ENCODE measurements at places on chromosomes 16 and 17.

DNA sequence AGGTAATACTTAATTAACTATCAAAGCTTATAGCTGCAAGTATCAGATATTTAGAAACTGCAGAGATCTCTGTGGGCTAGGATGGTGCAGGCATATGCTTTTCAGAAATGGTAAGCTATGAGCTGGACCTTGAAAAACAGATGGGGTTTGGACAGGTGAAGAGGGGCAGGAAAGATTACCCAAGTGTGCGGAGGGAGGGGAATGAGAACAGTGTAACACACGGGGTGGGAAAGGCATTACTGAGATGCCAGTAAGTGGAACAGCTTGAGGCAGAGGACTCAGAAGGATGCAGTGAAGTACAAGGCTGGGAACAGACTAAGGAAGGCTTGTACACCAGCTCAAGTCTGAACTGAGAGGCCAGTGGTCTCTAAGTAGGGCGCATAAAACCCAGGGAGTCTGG lies 22.1 kb upstream of the EVPL start:
- no peak for DNase-seq

DNA sequence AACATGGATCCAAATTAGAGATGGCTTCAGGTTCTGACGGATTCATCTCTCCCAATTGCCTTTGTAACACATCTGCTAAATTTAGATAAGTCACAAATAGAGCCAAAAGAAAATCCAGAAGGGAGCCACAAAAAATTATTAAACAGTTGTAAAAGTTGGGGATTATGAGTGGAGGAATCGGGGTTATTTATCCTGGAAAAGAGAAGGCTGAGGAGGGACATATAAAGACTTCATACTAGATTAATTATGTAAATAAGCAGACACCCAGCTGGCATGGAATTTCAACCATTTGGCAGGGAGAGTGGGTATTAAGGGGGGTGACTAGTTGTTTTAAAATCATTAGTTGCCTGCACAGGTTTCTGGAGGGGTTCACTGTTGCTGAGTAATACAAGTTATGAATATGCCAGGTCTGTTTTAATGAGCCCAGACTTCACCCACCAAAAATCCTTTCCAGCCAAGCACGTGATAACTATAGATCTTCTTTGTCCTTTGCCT lies 89.6 kb downstream of the CDH13 start:
- no peak for DNase-seq

GRCh38 chr16:81261049-81261648 lies 22.7 kb downstream of the BCO1 start:
- no peak for DNase-seq

DNA sequence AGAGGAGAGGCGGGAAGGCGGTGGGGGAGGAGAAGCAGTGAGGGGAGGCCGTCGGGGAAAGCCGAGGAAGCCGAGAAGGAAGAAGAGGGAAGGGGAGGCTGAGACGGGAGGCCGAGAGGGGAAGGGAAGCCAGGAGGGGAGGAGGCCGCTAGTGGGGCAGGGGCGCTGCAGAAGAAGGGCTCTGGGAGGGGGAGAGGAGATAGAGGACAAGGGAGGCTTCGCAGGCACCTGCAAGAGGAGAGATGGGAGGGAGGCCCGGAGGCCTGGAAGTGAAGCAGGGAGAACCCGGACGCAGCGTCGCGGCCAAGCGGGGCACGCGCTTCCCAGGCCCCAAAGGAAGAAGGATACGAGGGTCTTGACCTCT lies 2.3 kb downstream of the C17orf58 start:
- DNase-seq = no peak

DNA sequence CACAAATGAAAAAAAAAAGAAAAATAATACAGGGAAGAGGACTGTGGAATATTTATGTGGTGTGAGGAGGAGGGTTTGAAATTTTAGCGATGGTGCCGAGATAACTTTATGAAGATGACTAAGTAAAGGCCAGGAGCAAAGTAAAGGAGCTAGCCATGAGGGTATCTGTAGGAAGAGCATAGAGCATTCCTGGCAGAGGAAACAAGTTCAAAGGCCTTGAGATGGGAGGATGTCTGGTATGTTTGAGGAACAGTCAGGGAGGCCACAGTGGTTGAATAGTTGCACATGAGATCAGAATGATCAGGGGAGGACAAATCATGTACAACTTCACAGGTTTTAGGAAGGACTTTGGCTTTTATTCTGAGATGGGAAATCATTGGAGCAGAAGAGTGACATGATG lies 4.2 kb downstream of the CYB5B start:
- DNase-seq = no peak

DNA sequence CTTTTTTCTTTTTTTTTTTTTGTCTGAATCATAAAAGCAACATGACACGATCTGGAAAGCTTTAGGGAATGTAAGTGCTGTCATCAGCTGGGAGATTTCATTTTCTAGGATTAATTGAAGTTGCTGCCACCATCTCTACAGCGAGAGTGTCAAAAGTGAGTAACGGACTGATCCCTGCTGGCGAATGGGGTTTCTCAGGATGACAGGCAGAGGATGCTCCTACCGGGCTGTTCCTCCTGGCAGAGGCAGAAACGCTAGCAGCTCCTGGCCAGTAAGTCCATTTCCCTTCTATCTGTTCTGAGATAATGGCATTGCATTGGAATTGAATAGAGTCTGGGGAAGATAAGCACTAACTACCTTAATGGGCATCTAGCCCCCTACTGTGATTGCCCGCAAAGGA lies 80.5 kb upstream of the KIFC3 start:
- DNase-seq = no peak

DNA sequence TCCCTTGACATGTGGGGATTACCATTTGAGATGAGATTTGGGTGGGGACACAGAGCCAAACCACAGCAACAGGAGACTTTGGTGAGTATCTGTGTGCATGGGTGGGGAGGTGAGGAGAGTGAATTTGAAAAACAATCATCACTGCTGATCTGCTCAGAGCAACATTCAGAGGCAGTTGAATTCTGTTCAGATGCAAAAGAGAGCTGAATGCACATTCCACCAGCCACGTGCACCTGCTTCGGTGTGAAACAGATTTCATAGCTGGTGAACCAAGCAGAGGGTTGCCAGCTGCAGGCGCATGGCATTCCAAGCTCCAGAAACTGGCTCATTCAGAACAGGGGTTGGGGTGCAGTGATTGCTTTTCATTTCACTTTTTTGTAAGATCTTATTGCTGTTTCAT lies 233.1 kb upstream of the FOXF1 start:
- DNase-seq = no peak

GRCh38 chr17:9006175-9006767 lies 15.0 kb upstream of the NTN1 start:
- DNase-seq = no peak

DNA sequence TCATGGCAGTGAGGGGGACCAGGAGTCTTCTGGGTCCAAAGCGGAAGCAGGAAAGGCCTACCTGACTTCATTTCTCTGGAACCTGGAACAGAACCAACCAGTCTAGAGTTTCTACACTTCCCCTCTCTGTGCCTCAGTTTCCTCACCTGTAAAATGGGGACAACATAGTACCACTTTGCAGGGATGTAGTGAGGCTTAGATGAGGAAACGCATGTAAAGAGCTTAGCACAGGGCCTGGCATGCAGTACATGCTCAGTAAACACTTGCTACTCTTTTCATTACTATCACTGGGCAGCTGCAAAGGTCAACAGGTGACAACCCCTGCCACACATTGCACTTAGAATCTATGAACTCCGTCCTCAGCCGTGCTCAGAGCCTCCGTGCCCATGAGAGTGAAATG lies 24.2 kb downstream of the MYO15A start:
- DNase-seq = no peak

- no peak for DNase-seq
Observed at GRCh38 chr17:74404218-74404617, 27.7 kb upstream of the GPRC5C start.

DNA sequence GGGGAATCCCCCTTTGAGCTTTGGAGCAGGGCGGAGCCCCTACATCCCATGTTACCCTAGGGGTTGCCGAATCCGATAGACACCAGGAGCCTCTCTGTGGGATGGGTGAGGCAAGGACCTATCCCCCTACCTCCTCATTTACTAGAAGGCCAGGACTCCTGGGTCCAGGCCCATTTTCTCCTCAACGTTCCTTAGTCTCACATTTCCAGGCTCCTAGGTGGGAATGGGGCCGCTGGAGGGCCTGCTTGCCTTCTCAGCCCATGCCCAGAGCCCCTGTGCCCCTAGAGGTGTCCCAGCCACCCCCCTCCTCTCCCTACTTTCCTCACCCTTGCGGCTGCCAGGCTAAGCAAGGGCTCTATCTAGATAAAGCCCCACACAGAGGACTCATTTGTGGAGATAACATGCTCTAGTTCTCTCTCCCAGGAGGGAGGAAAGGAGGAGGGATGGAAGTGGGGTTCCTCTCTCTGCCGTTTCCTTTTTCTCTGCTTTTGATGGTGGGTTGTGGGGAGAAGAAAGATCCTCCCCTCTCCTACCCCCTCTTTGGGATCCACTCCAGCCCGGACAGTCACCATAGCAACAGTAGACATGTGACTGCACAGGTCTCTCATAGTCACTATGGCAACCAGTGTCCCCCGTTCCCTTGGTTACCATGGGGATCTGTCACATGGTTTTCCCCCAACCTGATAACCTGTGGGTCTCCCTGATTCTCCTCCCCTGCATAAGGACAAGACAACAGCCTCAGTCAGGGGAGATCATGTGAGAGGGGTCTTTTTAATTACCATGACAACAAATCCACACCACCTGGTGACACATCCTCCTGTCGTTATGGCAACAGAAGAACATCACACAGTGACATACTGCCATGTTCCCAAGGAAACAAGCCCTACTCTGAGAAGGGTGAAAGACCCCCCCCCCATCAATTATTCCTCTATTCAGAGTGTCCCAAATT lies 5.2 kb downstream of the CACNA1G start:
- DNase-seq = no peak

DNA sequence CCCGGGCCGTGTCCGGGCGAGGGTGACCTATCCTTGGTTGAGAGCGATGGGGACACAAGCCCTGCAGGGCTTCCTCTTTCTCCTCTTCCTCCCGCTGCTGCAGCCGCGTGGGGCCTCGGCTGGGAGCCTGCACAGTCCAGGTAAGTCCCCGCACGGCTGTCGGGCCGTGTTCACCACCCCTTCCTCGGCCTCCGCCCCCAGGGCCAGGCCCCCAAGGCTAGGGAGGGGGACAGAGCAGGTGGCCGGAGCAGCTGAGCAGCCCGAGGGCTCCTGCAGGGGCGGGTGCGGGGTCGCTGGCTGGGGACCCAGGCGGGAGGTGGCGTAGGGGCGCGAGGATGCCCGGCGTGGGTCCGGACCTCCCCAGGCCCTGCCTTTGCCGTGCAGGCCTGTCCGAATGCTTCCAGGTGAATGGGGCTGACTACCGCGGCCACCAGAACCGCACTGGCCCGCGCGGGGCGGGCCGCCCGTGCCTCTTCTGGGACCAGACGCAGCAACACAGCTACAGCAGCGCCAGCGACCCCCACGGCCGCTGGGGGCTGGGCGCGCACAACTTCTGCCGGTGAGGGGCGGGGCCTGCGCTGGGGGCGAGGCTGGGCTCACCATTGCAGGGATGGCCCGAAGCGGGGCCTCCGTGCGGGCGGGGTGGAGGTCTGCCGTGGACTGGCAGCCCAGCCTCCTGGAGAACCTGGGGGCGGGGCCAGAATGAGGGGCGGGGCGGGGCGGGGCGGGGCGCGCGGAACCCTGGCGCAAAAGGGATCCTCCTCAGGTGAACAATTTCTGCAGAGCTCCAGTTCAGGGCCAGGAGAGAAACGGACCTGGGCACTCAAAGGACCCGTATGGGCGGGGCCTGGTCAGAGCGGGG lies 631 bp downstream of the KREMEN2 start:
- no peak for DNase-seq

- DNase-seq = no peak
Observed at GRCh38 chr17:2380226-2380922, 20.5 kb downstream of the MNT start.

DNA sequence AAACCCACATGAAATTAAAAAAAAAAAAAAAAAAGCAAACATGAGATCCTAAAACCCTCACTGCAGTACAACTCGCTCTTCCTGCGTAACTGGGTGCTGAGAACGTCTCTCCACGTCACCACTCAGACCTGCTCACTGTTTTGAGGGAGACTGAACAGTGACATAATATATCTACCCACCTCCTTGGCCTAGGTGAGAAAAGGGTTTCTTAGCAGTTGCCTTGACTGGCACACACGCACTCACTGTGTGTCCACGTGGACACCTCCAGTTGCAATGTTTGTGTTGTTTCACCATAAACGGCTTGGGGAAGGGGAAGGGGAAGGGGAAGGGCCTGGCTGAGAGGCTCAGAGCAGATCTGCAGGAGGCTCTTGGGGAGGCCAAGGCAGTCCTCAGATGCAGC lies 32.0 kb downstream of the FANCA start:
- DNase-seq = no peak

DNA sequence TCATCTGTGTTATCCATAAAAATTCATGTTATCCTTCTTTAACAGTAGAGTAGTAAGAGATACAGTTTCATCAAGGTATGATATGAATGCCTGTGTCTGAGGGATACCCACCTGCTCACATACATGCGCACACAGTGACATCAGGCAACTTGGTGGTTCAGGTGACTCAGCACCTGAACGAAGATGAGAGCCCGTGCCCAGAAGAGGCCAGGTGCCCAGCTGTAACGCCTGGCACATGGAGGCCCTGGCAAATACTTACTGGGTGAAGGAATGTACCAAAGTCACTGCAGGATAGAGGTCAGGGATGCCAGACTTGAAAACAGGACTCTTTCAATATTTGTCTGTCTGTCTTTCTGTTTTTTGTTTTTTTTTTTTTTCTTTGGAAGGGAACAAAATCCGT lies 72.6 kb upstream of the LGALS9 start:
- DNase-seq = no peak

GRCh38 chr16:88298833-88299745 lies 83.7 kb upstream of the ZNF469 start:
- no peak for DNase-seq
